NCI-H187 treated with DMSO at 0.1 percent for 48 hours (cell line): ENCODE measurements at places on chromosomes 5 and 9.

DNA sequence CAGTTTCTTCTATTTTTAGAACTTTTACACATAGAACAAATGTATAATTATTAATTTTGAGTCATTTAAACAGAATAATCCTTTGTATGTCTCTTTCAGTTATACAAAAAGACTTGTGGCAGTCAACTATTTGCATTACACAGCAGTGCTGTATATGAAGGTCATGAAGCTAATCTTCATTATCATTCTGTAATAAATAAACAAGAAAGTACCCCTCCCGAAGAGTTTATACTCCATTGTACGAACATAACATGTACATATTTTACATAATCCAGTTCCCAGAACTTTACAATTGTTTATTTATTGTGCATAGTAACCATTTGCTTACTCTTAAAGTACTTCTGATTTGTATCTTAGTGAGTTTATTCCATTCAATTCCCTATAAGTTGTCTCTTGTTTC lies 267.9 kb downstream of the FBXL17 start:
- no peak for DNase-seq

DNA sequence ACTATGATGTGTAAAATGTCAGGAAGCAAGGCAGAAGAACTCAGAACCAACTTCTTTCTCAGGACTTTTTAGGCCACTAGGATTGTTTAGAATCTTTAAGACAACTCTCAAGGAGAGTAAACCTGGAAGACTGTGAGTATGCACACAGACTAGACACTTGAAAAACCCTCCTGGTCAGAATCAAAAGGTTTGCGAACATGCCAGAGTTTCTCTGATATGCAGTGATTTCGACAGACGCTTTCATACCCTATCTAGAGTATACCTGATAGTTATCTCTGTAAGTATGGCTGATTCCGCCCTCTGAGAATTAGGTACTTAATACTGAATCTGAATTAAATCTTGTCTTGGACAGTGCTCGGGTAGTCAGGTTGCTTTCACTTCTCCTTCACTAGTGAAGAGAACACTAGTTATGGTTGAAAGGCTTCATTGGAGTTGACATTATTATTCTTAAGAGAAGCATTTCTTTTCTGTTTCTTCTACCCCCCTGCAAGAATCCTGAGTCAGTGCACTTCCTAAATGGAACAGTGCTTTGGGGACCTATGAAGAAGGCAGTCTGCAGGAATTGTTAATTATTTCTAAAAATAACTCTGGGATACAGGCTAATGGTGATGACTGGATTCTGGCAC lies 158.1 kb downstream of the HACD4 start:
- no peak for DNase-seq

DNA sequence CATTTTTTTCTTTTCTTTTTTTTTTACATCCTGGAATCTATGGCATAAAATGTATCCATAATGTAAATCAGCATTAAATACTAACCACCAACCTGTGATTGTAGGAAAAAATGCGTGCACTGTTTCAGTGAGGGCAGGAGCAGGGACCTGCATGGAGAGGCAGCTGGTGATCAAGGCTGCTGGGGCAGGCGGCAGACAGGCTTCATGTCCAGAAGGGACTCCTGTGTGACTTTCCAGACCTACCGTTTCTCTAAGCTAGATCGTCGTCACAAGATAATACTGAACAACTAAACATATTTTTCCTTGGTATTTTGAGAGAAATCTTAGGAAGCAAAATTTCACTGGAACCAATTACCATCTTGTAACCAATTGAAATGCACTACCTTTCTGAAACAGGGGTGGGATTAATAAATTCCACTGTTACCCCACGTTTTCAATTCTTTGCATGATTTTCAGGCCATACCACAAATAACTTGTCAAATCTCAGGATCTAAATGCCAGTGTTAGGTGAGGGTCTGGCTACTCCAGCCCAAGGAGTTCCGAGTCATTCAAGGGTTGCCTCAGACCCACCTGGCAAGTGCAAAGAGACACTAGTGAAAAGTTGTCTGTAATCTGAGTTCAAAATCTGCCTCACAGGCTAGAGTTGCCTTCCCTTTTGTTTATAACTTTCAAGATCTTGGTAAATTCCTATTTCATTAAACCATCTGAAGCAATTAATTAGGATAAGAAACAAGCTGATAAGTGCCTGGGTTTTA lies 198.2 kb downstream of the SEMA5A start:
- no peak for DNase-seq

DNA sequence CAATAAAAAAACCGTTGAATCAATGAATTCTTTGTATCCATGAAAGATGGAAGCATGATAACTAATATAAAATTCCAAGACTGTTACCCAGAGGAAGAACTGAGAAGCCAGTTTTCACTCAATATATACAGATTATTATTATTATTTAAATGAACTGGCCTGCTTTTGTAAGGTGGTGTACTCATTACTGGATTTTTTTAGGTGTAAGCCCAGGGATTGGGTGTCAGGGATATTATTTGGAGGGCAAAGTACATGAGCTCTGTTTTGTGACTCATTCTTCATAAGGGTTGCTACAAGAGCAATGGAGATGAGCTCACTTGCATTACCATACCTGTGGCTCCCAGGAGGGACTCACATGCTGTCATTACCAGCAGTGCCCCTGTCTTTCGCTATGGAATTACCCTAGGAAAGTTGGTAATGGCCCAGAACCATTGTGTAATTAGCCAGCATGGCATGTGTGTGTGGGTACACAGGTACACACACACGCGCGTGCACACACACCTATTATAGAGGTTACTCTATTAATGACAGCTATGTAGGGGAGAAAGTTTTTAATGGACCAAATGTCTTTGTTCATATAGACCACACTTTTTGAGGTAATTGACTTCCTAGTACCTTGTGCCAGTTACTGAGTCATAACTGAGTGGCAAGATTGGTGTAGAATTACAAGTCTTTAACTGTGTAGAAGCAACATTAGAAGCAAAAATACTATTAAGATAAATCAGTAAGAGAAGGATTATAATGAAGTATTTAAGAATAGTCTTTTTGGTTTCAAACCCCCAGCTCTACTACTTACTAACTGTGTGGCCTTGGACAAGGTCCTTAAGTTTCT lies 143.4 kb downstream of the GDNF start:
- no peak for DNase-seq

GRCh38 chr9:23698161-23698560 lies 127.9 kb downstream of the ELAVL2 start:
- no peak for DNase-seq

DNA sequence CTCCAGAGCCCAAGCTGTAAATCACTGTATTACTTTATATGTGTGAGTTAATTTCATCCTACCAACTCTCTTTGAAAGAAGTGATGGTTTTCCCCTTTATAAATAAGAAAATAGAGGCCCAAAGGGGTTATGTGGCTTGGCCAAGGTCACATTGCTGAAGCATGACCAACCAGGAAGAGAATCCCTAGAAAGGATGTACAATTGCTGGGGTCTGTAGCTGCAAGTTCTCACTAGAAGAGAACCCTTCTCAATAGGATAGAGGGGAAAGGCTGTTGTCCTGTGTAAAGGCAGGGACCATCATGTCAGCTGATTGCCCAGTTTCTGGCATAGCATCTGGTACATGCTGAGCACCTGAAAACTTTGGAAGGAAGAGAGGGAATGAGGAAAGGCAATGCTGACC lies 39.0 kb upstream of the FAT2 start:
- no peak for DNase-seq

DNA sequence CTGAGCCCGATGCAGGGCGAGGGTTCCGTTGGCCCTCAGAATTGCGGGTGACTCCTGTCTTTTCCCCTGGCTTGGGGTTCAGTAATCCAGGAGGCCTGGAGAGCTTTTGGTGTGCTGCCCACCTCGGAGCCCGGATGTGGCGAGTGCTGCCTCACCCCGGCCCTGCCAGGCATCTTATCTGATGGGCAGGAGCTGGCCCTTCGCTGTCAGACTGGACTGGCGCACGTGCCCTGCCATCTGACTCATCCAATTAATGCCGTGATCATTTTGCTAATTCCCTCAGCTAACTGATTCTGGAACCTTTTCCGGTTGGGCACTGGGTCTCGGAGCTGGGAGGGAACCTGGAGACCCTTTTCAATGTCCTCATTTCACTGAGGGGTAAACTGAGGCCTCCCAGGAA lies 34.6 kb downstream of the RXRA start:
- DNase-seq, result no peak

DNA sequence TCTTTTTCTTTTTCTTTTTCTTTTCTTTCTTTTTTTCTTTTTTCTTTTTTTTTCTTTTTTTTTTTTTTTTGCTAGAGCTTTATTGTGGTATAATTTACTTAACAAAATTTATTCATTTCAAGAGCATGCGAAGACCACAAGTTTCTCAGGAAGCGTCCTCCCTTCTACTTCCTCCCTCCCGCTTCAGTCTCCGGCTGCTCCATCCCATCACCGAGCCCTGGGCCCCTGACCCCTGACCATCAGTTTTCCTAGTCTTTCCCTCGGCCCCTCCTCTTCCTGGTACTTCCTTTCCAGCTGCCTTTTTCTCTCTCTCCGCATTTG lies 34.7 kb downstream of the C9orf152 start:
- no peak for DNase-seq

DNA sequence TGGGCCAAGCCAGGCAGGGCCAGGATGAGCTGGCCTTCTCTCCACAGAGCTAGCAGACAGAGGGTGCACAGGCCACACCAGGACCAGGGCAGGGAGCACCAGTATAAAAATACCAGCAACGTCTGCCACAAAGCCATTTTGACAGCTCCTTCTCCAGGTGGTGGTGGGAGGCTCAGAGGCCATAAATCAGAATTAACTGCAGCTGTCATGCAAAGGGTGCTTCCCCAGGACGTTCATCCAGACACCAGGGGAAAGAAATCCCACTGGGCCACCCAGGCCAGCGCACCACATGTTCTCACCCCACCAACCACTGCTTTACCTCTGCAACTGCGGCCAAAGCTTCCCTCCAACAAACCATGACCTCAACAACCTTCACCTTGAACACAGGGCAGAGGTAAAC lies 403.7 kb upstream of the TRPC7 start:
- DNase-seq, result no peak

GRCh38 chr9:133560944-133561343 lies 26.4 kb downstream of the ADAMTSL2 start:
- no peak for DNase-seq

DNA sequence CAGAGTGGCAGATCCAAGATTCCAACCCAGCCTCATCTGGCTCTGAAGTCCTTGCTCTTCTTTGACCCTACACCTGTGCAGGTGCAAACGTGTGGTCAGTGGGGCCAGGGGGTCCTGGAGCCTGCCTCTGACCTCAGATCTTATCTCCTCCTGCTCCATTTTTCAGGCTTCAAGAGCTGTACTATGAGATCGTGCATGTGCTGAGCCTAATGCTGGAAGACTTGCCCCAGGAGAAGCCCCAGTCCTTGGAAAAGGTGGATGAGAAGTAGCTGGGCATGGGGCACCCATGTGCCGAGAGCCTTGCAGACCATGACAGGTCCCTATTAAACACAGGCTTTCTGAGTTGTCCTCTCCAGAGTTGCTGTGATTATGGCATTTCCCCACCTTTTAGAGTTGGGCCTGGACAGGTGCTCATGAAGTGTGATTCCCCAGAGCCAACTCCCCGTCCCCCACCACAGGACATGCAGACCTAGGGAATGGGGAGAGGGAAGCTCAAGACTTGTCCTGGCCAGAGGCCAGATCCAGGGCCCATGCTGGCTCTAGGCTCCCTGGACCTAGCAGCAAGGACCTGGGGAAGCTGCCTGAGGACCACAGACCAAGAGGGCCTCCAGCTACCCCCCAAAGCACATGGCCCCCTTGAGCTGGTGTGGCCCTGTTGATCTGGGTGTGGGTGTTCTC lies 22.5 kb downstream of the PITX1 start:
- no peak for DNase-seq

- DNase-seq, result no peak
Observed at GRCh38 chr9:6761306-6761705, 3.5 kb downstream of the KDM4C start.

DNA sequence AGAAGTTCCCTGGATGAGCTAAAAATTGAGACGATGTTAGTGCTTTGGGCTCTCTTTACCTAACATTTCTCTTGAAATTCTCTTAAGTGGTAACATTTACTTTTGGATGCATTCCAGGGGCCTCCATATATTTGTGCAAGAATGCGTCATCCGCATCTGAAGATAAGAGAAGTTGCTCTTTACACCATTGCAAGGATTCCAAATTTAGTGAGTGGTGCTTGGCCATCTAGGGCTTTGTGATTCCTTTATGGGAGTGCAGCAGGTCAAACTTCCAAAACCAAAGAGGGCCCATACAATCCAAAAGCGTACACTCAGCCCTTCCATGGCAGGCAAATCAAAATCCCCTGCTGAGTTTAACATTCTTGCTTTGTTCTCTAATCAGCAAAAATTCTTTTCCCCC lies 102.0 kb upstream of the DMAC1 start:
- DNase-seq, result no peak

GRCh38 chr9:125549465-125549871 lies 157.5 kb downstream of the MAPKAP1 start:
- DNase-seq, result no peak

DNA sequence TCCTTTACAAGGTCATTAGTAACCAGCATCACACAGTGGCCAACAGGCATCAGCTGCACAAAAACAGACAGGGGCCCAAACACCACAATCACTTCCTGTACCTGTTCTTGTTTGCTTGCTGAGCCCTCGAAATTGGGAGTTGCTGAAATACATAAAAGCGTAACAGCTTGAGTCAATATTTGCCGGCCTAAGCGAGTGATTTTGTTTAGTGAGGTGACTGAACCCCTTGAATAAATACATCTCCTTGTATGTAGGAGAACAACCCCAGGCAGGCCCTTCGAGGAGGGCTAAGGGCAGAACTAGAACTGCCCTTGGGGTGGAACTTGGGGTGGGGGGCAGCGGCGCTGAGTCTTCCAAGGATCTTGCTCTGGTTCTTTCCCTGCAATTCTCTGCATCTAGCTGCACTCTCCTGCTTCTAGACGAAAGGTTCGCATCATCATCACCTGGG lies 502.5 kb downstream of the RASEF start:
- no peak for DNase-seq

GRCh38 chr9:93900436-93900819 lies 54.7 kb downstream of the BARX1 start:
- no peak for DNase-seq

GRCh38 chr5:139177809-139178588 lies 20.2 kb downstream of the SIL1 start:
- no peak for DNase-seq

DNA sequence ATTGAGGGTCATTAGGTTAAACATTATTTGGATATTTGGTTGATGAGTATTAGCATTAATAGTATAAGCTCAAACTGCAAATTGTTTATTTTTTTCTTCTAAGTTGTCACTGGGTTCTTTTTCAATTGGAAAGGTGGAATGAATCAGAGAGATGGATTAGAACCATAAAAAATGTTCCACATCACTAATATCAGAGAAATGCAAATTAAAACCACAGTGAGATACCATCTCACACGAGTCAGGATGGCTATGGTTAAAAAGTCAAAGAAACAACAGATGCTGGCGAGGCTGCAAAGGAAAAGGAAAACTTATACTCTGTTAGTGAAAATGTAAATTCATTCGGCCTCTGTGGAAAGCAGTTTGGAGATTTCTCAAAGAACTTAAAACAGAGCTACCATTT lies 122.8 kb downstream of the CCDC192 start:
- DNase-seq, result no peak
